ENCODE measurements at places on chromosomes 2 and 18.

GRCh38 chr18:63284827-63285733, 34.5 kb downstream of the BCL2 start:
- no peak overlapping the region for H3K27ac ChIP-seq
- H3K27me3 ChIP-seq = no peaks in the 10 kb centered on the region
- peaks cover 4% of the 10 kb centered on the region for H3K36me3 ChIP-seq
- H3K4me1 ChIP-seq = no peaks in the 10 kb centered on the region
- no peak for DNase-seq

DNA sequence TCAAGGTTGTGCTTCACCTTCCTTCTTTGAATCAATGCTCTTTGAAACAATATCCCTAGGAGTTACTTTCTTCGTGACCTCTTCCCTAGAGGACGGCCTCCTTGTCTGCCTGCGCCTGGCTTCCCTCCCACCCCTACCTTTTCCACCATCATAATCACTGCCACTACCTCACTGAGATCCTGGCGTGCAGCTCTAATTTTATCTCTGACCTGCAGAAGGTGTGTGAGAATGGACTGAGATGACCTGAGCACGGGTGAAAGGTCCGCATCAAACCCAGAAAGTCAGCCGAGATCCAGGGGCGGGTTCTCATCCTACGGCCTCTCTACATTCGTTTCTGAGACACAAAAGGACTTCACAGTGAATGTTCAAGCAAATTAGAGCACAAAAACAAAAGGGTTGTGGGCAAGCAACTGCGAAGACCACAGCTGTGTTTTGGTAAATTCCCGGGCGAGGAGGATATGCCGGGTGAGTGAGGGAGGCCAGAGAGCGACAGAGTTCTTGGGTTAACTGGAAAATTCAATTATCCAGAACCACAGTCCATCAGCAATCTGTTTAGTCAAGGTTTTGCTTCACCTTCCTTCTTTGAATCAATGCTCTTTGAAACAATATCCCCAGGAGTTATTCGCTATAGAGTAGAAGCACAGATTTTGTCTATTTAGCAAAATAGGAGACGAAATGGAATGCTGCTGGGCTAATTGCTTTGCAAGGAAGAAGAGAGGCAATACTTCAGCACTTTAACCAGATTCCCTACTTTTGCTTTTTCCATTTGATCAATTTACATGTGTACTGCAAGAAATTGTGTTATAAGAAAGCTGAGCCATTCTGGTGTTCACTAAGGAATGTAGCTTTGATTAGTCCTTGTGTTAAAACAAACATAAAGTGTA, 212.6 kb downstream of the ACKR3 start:
- no peak for DNase-seq
- H3K4me1 ChIP-seq = no peaks in the 10 kb centered on the region
- H3K27ac ChIP-seq = no peak overlapping the region
- H3K36me3 ChIP-seq = no peaks in the 10 kb centered on the region
- H3K27me3 ChIP-seq = no peaks in the 10 kb centered on the region

DNA sequence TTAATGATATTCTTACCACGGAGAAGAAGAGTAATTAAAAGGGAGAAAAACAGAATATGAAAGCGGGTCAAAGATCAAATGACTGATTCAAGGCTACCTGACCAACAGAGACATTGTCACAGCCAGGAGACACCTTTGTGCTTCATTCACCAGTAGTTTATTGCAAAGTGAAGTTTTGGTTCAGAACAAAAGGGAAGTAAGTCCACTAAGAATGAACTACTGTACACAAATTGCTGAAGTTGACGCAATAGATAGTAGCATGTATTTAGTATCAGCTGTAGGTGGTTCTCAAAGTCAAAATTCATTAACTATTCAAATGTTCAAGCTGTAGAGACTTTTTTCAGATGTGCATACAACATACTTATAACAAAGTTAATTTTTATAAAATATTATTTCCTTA, 64.7 kb upstream of the COX7A2L start:
- no peaks in the 10 kb centered on the region for H3K4me1 ChIP-seq
- H3K27me3 ChIP-seq = no peaks in the 10 kb centered on the region
- H3K36me3 ChIP-seq = no peaks in the 10 kb centered on the region
- no peak for DNase-seq
- H3K27ac ChIP-seq = no peak overlapping the region

GRCh38 chr2:46339676-46340459, 42.7 kb downstream of the EPAS1 start:
- no peak overlapping the region for H3K27ac ChIP-seq
- H3K36me3 ChIP-seq = no peaks in the 10 kb centered on the region
- no peak for DNase-seq

DNA sequence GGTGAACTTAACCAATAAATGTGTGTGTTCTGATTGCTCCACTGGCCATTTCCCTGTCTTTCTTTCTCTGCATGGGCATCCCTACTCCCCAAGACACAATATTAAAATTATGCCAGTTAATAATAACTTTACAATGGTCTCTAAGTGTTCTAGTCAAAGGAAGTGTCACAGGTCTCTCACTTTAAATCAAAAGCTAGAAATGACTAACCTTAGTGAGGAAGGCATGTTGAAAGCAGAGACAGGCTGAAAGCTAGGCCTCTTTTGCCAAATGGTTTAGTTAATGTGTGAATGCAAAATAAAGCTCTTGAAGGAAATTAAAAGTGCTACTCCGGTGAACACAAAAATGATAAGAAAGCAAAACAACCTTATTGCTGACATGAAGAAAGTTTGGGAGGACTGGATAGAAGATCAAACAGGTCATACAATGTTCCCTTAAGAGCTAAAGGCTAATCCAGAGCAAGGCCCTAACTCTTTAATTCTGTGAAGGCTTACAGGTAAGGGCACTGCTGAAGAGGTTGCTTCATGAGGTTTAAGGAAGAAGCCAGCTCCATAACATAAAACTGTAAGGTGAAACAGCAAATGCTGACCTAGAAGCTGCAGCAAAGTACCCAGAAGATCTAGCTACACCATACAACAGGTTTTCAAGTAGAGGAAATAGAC, 44.0 kb upstream of the ARHGAP15 start:
- H3K27me3 ChIP-seq = no peaks in the 10 kb centered on the region
- no peaks in the 10 kb centered on the region for H3K36me3 ChIP-seq
- no peak for DNase-seq
- peaks cover 5% of the 10 kb centered on the region for H3K4me1 ChIP-seq

DNA sequence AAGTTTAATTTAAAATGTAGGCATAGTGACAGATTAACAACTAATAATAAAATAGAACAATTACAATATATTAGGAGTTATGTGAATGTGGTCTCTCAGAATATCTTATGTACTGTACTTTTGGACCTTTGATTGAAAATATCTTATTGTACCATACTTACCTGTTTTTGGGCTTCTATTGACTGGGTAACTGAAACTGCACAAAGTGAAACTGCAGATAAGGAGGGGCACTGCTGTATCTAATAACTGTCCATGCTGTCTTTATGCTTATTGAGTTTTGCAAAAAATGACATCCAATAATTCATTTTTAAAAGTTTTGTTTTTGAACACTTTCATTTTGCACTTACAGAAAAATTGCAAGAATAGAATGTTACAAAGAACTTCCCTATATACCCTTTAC, 19.9 kb downstream of the BIRC6 start:
- no peaks in the 10 kb centered on the region for H3K27me3 ChIP-seq
- H3K36me3 ChIP-seq = 0 out of 2 replicates have a peak, but pooled peaks cover 2% of the 10 kb centered on the region
- no peak overlapping the region for H3K4me3 ChIP-seq
- DNase-seq = no peak
- peaks cover 10% of the 10 kb centered on the region for H3K4me1 ChIP-seq
- no peak overlapping the region for H3K27ac ChIP-seq

Data from MM.1S (cell line).